Fibroblast of skin of right quadriceps (primary cell): ENCODE measurements at places on chromosomes 2 and 18.

- DNase-seq: peak; percentile 83
Measured at GRCh38 chr2:228602288-228602687, 420.8 kb upstream of the SPHKAP start.

- DNase-seq: peak; percentile 67
Measured at GRCh38 chr2:7037340-7038333, 120.4 kb downstream of the RNF144A start.

DNA sequence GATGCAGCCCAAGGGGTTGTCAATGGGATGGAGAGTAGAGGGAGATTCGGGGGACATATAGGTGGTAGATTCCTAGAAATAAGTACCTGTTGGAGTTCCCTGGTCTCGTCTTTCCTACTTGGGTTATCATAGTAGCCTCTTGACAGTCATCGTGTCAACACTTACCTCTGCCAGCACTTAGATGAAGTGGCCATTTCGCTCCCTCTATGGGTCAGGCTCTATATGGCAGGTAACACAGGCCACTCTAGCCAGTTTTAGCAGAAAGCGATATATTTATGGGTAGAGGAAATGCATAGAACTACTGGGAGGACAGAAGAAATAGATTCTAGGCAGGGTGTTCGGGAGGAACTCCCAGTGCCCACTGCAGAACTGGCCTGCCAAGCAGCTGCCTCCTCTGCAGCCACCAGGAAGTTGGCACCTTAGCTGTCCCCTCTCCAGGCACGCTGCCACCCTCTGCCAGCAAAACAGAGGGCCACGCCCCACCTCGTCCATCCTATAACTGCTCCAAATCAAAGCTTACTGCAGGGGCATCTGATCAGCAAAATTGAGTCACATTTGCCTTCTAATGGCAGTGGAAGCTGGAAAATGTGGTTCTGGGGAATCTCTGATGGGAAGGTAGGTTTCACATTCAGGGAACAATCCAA lies 181.3 kb downstream of the INSIG2 start:
- no peak for DNase-seq

GRCh38 chr2:100301881-100302584 lies 20.3 kb downstream of the LONRF2 start:
- DNase-seq: no peak

- DNase-seq: no peak
Measured at GRCh38 chr2:9178110-9178903, 28.3 kb upstream of the ASAP2 start.

DNA sequence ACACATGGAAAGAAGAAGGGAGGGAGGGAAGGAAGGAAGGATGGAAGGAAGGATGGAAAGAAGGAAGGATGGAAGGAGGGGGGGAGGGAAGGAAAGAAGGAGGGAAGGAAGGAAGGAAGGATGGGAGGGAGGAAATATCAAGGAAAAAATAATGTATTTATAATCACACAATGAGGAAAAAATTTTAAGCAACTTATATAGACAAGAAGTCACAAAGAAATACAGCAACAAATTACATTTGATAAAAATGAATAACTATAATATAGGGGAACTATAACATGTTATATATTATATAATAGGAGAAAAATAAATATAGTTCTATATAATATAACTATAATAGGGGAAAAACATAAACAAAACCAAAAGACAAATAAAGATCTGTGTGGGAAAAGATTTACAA lies 441.8 kb downstream of the LRATD1 start:
- no peak for DNase-seq

- DNase-seq: no peak
Measured at GRCh38 chr2:159904127-159904958, 106.3 kb upstream of the CD302 start.

DNA sequence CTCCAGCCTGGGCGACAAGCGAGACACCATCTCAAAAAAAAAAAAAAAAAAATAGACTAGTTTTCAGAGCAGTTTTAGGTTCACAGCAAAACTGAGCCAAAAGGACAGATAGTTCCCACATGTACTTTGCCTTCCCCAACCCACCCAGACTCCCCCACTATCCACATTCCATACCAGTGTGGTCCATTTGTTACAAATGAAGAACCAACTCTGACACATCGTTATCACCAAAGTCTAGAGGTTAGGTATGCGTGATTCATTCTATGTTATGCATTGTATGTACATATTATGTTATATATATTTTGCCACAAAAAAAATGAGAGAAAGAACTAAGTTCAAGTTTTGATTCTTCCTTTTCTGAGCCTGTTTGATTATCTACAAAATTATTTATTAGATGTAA lies 3.5 kb downstream of the DUSP11 start:
- peak; percentile 66 for DNase-seq

DNA sequence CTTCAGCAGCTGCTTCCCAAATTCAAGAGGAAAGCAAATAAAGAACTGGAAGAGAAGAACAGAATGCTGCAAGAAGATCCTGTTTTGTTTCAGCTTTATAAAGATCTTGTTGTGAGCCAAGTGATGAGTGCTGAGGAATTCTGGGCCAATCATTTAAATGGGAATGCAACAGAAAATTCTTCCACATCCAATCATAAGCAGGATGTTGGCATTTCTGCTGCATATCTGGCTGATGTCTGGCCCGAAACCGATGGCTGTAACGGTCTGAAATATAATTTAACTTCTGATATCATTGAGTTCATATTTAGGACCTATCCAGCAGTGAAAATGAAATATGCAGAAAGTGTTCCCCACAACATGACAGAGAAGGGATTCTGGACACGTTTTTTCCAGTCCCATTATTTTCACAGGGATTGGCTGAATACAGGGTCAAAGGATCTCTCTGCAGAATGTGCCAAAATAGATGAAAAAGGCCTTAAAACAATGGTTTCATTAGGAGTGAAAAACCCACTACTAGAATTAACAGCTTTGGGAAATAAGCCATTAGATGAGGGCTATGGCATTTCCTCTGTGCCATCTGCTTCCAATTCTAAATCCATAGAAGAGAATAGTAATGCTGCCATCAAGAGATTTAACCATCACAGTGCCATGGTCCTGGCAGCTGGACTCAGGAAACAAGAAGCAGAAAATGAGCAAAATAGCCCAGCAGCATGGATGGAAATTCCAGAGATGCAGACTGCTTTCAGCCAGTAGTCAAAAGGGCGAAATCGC lies 175.6 kb downstream of the MC4R start:
- peak; percentile 17 for DNase-seq

DNA sequence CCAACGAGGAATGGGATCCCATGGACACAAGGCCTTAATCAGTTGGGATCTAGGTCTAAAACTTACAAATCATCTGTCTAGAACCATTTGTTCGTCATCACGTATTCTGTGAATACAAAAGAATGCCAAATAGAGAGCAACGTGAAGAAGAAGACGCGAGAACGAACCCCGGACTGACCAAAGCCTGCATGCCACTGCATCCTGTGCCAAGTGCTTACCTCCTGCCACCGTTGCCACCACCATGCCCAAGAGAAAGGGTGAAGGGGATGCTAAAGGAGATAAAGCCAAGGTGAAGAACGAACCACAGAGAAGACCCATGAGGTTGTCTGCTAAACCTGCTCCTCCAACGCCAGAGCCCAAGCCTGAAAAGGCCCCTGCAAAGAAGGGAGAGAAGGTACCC lies 30.2 kb downstream of the ITSN2 start:
- no peak for DNase-seq

- DNase-seq: no peak
Measured at GRCh38 chr2:161651547-161651946, 27.3 kb downstream of the SLC4A10 start.

- peak; percentile 93 for DNase-seq
Measured at GRCh38 chr2:60441800-60442199, 111.7 kb downstream of the BCL11A start.

DNA sequence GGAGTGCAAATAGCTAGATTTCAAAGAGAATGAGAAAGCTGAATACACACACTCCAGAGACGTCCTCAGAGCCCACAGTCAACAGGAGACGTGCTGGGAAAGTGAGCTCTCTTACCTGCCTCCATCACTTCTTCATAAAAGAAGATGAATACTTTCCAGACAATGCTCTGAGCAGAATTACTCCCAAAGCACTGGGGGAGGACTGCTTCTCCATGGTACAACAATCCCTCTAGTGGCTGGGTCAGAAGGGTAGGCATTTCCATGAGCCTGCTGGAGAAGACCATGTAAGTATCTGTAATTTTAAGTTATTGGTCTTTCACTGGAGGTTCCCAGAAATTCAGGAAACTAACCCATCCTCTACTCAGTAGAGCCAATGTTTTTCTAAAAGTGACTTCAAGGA lies 190.3 kb downstream of the RBM43 start:
- DNase-seq: peak; percentile 43

DNA sequence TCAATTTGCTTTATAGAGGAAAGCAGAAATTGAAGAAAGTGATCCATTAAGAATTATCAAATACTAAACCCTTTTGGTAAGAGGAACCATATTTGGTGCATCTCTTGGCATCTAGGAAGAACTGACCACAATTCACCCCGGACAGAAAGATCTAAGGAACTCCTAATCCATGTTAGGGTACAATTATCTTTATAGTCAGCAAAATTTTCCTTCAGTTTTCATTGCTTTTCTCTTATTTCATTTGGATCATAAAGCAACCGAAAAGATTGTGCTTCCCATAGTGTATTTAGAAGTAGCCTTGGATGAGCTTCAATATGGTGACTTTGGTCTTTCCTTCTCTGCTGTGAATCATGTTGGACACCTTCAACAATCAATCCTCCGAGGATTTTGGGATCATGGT lies 50.1 kb upstream of the IGFBP5 start:
- no peak for DNase-seq

DNA sequence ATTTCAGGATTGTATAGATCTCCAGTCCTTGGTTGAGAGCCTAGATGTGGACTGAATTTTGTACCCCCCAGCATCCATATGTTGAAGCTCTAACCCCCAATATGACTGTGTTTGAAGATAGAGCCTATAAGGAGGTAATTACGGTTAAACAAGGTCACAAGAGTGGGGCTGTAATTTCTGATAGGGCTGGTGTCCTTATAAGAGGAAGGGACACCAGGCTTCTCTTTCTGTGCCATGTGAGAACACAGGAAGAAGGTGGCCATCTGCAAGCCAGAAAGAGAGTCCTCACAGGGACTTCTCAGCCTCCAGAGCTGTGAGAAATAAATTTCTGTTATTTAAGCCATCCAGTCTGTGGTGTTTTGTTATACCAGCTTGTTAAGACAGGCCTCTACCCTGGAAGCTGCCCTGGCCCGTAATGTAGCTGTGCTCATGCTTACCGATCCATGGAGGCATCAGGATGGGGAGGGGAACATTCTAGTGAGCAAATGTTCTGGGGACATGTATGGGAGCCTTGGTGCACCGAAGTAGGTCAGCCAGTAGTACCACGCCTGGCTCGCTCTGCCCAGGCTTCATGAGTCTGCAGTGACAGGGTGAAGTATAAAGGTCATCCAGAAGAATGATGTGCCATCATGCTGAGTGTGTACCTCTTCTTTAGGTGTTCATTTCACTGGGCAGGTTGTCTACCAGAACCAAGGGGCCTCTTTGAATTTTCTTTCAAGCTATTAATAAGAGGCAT lies 16.1 kb downstream of the RASGRP3 start:
- no peak for DNase-seq

DNA sequence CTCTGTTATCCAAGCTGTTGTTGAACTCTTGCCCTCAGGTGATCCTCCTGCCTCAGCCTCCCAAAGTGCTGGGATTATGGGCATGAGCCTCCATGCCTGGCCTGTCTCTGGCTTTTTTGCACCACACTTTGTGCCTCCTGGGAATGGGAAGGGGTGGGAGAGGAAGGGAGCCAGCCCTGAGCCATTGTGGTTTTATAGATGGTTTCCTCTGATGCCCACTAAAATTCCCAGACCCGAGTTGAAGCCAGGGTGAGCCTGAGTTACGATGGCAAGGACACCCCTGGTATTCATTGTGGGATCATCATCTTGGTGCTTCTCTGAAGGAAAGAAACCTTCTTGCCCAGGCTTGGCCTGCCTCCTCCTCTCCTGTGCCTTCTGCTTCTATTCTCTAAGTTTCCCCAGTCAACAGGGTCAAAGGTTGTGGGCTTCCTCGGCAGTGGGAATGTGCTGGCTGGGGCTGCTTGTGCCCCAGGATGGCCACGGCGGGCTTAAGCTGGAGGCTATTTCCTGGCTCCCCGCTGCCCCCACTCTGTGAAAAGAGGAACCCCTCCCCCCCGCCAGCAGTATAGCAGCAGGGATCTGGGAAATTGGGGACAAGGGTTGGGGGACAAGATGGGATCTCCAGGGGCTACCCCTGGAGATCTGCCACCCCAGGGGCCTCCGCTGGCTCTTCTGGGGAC lies 106.2 kb downstream of the STPG4 start:
- DNase-seq: no peak

DNA sequence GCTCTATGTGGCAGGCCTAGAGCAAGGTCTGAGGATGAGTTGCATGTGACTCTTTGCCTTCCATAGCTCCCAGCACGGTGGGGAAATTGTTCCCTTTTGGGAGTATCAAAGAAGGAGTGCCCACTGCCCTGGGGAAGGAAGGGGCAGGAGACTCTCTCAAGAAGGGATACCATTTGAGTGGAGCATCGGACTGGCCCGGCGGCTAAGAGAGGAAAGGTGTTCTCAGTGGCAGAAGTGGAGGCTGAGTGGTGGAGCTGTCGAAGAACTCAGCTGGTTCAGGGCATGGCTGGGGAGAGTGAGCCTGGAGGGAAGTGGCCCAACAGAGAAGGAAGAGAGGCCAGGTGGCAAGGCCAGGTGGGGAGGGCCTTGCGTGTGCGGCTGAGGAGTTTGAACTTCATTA lies 235.2 kb downstream of the DYSF start:
- no peak for DNase-seq

DNA sequence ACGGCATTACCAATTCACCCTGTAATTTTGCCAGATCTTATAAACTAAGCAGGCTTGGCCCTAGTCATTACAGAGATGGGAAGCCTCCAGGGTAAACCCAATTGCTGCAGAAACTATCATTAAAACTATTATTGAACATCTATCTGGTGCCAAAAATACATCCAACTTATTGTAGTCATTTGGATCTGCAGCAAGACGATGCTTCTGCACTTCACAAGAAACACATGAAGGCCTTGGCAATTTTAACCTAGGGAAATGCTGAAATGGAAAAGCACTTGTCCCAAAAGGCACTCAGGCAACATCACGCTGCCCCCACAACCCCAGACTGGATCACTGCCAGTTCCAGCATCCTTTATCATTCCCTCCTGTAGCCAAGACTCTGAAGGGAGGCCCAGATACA lies 85.3 kb upstream of the ACVR2A start:
- DNase-seq: no peak

- no peak for DNase-seq
Measured at GRCh38 chr2:119430023-119430498, 1.6 kb upstream of the TMEM37 start.

DNA sequence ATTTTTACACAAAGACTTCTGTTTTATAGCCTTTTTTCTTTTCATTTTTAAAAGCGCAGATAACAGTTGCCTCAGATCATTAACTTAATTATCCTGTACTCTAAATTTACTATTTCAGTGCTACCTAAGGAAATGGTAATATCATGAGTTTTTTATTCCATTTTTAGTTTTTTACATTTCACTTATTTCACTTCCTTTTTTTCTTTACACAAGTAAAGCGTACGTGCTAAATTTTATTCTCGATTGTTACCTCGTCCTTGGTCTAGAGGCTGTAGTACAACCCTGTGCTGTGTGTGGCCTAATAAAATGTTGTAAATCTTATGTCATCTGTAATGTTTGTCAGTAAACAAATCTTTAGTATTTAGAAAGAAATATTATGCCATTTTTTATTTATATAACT lies 49.2 kb downstream of the CRIM1 start:
- no peak for DNase-seq

- no peak for DNase-seq
Measured at GRCh38 chr2:164515734-164516133, 105.5 kb downstream of the GRB14 start.

- DNase-seq: no peak
Measured at GRCh38 chr2:26450031-26450635, 27.8 kb downstream of the OTOF start.
